ENCODE measurements at places on chromosomes 5 and 9.

DNA sequence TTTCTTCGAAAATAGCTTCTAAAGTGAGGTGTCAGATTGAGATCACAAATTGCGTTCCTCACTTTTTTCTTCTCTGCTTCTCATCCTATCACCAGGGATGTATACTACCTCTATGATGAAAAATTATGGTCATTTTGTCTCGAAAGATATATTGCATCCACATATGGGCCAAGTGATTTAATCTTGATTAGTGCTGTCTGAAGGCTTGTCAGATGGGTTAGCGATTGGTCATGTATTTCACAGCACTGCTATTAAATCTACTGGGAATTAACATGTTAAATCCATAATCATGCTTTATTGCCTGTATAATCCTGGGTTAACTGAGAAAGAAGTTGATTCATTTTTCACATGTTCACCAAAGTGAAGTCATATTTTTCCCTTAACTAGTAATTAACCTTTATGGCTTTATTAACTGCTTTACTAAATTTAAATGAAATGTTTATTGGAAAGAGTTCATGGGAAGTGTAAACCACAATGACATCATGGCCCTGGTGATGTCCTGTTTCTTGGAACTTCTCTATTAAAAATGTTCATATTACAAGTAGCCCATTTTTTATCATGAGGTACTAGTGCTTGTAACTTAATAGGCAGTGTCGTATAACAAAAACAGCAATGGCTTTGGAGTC, 193.3 kb downstream of the SMC2 start:
- no peak for DNase-seq

- DNase-seq = no peak
Observed at GRCh38 chr9:6055216-6055615, 39.8 kb upstream of the RANBP6 start.

- DNase-seq = no peak
Observed at GRCh38 chr9:114072184-114073140, 5.6 kb downstream of the AMBP start.

- DNase-seq = no peak
Observed at GRCh38 chr5:62689599-62690368, 111.2 kb downstream of the LRRC70 start.

DNA sequence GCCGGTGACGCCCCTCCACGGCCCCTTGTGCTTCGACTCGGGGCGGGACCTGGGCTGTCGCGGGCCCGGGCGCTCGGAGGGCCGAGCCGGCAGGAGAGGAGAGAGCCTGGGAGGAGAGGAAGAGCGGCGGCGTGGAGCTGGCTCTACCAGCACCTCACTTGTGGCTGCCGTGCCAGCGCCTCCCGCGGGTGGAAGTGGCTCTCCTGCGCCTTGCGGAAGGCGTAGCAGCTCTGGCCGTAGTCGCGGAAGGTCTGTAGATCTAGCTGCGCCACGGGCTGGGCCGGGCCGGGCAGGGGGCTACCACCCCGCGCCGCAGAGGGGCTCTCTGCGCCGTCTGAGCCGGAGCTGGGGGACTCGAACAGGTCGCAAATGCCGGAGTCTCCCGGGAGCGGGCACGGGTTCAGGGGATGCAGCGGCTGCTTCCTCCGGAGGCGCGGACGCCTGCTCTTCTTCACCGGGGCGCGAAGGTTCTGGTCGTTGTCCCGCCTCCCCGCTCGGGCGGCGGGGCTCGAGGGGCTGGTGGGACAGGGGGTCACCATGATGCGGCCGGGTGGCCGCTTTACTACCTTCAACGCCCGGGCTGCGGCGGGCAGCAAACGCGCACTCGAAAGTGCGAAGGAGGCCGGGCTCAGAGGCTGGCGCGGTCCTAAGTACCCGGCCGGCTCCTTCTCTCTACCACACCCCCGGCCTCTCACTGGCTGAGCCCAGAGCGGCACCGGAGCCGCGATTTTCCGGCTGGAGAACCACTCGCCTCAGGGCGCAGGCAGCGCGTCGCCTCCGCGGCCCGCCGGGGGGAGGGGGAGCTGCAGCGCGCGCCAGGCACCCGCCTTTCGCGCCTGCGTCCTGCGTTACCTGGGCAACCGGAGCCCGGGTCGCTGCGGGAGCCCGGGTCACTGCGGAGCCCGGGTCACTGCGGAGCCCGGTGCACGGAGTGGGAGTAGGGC, at the start of gene CCNO:
Gene CCNO (minus strand): TSS at position 624 of the 944 bp plus-strand sequence. CDS start 85 bp downstream, at position 539.
- DNase-seq = peak; percentile 45

- no peak for DNase-seq
Observed at GRCh38 chr5:27590503-27590902, 552.1 kb upstream of the CDH9 start.

DNA sequence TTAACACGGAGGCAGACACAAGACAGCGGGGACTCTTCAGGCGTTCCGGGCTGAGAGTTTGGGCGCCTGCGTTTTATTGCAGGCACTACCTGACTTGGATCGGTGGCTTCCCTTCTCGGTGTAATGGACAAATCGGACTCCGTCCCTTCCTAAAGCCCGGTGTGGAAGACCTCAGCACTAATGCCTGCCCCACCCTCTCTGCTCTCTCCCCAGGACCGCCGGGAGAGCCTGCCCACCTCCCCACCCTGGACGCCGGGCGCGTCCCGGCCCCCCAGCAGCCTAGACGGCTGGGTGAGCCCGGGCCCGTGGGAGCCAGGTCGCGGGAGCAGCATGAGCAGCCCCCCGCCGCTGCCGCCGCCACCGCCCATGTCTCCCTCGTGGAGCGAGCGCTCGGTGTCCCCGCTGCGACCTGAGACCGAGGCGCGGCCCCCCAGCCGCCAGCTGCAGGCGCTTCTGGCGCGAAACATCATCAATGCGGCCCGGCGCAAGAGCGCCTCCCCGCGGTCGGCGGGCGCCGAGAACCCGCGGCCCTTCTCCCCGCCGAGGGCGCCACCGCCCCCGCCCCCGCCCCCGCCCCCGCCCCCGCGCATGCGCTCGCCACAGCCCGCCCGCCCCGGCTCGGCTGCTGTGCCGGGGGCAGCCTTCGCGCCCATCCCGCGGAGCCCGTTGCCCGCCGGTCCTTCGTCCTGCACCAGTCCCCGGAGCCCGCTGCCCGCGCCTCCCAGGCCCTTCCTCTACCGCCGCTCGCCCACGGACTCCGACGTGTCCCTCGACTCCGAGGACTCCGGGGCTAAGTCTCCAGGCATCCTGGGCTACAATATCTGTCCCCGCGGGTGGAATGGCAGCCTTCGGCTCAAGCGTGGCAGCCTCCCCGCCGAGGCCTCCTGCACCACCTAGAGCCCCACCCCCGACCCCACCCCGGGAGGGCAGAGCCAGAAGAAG, 4.6 kb upstream of the MYOZ3 start:
- peak; percentile 84 for DNase-seq

DNA sequence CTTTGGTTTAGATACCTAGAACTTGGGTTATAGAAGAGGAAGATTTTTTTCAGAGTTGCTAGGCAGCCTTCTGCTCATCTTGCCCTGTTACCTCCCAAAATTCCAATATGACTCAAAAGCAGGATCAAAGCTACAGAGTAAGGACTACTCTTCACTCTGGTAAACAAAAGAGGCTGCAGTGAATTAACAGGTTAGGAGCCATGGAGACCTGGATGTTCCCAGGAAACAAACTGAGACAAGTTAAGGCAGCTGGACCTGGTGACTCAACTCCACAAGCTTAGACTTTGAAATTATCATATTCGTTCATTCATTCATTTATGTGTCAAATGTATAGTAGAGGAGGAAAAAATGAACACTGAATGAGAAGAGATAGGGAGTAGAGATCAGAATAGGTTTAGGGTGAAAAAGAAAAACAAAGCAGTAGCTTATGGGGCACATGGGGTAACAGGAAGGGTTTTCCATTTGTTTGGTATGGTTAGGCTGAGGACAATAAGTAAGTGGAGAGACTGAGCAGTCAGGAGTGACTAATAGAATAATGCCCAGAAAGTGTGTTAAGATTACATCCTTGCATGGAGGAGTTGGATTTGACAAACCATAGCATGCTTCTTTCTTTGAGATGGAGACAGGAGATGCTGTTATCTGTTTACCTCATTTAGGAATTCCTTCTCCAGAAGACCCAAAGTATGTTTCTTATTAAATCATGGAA, 464.0 kb upstream of the ZNF608 start:
- DNase-seq = no peak

GRCh38 chr9:21994556-21995005, at the start of gene CDKN2B-AS1:
CDKN2B-AS1 (plus strand) TSS chr9:21994791.
- peak; percentile 61 for DNase-seq

GRCh38 chr9:70557661-70558369, 143.4 kb upstream of the KLF9 start:
- DNase-seq = no peak

DNA sequence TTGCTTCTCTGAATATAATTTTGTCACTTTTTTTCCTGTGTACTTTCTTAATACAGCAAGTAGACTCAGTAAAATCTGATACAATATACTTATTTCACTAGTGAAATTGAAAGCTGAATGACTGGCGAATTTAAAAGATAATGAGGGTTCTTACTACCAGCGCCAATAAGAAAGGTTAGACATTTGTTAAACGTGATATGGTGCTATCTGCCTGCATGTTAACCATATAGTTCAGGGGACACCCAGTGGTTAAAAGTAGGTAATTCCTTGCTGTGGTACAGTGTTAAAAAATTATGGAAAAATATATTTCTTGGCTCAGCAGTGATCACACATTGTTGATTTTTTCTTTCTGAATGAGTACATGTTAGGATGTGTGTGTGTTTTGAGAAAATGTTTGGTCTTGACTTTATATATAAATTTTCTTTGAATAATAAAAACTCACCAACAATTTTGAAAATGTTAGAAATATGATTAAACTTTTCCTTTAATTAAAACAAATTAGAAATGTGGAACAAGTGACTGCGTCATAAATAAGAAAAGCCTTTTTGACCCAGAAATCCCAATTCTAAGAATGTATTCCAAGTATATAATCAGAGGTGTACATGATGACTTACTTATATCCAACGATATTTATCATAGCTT, 25.8 kb downstream of the CAST start:
- DNase-seq = no peak

DNA sequence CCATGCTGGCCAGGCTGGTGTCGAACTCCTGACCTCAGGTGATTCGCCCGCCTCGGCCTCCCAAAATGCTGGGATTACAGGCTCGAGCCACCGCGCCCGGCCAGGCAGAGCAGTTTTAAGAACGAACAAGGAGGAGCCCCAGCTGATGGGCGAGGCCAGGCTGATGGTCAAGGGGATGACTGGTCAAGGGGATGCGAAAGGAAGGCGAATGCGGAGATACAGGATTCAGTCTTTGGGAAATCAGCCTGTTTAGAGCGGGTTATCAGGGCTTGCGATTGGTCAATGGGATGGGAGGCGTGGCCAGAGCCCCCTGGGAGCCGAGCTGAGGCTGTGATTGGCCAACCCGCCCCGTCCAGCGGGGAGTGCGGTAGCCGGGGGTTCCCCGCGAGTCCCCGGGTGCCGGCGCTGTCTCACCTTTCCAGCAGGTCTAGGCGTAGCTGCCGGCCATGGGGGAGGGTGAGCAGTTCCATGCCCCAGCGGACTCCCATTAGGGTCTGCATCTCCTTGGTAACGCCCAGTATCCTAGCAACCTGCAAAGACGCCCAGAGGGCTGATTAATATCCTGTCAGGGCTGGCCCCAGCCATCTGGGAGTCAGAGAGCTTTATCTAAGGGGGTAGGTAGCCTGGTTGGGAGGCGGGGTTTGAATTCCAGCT, 7.5 kb upstream of the TOR2A start:
- no peak for DNase-seq

DNA sequence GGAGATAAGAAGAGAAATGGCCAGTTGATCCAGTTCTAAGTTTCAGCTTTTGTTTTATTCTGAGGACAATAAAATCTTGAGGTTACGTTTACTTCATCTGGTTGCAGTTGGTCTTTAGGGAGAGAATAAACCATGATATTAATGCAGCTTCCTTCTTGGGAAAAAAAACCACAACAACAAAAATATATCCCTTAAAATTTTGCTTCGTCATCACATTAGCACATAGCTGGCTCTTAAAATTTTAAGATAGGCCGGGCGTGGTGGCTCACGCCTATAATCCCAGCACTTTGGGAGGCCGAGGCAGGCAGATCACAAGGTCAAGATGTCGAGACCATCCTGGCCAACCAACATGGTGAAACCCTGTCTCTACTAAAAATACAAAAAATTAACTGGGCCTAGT, 86.4 kb downstream of the EQTN start:
- no peak for DNase-seq

DNA sequence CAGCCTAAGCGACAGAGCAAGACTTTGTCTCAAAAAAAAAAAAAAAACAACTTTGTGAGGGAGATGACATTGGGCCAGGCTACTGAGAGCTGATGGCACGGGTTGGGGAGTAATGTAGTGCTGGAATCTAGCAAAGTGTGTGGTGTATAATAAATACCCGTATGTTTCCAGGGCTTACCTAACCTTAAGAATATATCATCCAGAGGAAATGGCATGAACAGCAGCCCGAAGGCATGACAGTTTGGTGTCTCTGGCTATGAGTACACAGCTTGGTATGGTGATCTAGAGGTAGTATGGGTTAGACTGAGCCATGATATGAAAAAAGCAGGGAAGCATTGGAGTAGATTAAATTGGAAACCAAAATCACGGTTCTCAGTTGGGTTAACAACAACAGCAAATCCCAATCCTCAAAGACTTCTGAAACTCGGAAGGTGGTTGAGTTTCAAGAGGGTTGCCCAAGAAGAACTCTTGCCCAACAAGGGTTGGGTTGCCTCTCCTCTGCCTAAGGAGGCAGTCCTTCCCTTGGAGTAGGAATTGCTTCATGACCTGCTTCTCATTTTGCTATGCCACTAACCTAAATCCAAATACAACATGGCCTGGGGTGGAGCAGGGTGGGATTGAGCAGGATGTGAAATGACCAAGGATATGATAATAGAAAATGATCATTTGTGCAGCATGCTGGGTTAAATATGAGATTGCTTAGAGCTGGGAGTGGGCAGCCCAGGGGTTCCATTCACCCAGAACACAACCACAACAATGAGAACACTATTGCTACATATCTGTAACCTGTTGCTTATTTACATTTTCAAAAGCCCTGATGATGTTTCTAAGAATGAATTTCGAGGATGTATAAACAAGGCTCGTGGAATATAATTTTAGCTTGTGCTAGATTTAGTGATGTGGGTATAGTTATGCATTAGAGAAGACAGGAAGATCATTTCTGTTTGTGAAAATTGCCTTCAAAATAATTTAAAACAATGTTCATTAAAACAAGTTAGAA, 64.6 kb upstream of the ZFR start:
- DNase-seq = no peak

GRCh38 chr5:170268884-170269283, 28.7 kb downstream of the LCP2 start:
- no peak for DNase-seq

DNA sequence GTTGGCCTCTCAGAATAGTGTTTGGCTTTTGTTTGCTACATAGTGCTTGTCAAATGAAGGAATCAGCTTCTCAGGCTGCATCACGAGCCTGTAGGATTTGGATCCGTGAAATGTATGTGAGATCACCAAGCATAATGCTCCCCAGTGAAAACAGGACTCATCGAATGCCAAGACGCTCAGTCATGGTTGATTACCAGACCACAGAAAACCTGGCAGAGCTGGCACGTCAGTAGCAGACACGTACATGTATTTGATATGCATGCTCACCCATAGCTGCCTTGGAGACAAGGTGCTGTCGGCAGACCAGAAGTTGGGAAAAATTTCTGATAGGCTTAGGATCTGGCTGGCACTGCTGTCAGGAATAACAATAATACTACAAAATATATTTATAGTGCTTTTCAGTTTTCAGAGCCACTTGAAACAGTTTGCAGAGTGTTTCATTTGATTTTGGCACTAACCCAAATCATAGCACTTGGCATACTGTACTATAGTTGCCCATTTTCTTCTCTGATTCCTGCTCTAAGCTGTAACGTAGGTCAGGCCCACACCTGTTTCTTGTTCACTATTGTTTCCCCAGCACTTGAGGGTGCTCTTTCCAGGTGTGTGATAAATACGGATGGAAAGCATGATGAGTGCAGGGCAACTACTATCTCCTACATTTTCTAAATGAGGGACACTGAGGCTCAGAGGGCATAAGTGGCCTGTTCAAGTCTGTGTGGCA, 226.1 kb downstream of the NR3C1 start:
- no peak for DNase-seq

Measured in activated B cell treated with CpG ODN at 0.5 μM for 24 hours (primary cell).